ENCODE measurements at places on chromosomes 12 and 14.

DNA sequence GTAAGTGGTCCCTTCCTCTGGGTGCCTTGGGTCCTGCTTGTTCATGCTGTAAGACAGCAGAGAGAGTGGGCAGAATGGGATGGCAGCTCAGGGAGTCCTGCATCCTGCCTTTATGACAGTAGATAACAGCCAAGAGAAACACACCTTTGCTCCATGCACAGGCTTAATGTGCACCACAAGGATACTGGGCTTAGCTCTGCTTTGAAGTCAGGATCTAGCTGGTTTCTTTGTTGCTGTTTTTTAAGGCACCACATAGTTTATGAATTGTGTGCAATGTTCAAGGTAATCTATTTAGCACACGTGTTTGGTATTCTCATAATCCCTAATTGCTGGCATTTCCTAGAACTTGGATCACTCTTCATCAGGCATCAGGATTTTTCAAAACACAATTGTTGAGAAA, 239.5 kb upstream of the DCN start:
- no peak for DNase-seq

DNA sequence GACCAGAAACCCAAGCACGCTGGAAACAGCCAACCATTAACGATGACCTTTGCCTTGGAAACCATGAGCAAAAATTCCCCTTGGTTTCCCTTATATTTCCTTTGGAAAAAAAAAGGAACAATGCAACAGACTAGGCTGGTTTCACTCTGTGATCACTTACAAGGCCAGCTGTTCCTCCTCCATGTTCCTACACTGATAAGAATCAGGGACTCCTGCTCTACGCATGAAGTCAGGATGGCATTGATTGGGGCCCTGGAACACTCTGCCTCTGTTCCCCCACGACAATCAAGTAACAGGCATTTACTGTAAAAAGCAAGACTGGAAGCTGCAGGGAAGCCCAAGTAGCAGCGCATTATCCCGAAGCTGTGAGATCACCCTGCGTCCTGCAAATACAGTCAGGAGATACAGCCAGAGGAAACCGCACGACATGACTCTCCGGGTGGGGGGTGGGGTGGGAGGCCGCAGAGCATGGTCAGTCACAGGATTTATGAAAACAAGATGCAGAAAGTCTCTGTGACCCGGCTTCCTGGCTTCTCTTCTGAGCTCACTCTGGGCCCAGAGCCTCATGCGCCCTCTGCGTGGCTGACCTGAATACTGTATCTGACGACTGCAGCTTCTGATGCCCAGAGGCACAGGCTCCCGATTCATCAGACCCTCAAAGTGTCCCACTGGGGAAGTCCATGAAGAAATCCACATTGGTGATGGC, 31.1 kb downstream of the SSH1 start:
- no peak for DNase-seq

DNA sequence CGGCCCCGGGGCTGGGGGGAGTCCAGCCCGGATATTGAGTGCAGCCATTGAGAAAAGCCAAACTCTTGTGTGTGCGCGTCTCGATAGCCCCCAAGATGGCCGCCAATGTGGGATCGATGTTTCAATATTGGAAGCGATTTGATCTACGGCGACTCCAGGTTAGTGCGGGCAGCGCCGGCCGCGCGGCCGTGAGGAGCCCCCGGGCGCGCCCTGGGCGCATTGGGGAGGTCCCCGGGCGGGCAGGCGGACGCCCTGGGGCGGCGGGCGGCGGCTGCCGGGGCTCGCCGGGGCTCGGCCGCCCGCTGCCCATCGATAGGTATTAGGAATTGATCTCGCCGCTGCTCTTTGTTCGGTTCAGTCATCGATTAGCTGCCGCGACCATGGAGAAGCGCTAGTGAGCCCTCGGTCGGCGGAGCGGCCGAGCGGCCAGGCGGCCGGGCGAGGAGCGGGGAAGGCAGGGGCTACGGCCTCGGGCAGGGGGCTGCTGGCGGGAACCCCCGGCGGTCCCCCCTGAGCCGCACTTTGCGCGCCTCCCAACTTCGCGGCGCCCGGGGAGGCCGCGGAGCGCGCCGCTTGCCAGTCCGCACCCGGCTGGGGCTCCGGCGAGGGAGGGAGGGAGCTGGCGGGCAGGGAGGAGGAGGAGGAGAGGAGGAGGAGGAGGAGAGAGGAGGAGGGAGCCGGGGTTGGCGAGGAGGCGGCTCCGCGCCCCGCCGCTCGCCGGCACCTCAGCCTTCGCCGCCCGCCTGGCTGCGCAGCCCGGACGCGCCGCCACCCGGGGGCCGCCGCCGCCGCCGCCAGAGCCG, 113.9 kb upstream of the MYL2 start:
- no peak for DNase-seq

DNA sequence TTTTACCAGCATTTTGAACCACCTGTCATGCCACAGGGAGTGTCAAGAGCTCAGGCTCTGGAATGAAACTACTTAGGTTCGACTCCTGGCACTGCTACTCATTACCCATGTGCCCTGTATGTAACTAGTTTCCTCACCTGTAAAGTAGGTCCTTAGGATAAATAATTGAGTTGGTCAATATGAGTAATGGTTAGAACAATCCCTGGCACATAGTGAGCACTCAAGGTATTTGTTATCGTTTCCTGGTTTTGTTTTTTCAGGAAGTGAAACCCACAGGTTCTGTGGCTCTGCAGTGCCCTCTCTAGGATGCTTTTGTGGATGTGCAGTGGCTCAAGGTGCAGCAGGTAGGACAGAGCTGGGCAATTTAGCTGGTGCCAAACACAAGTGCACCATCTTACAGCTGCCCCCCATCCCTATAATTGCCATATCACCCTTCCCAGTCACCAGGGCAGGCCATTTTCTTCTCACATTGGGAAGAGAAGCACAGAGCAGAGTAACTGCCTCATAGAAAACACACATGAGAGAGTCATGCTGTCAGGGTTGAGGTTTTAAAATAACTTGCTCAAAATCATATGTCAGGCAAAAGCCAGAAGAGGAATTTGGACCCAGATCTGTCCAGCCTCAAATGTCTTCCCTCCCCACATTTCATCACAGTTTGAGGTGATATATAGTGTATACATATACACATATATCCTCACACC, 297.5 kb downstream of the RPAP3 start:
- DNase-seq, result peak; percentile 52

DNA sequence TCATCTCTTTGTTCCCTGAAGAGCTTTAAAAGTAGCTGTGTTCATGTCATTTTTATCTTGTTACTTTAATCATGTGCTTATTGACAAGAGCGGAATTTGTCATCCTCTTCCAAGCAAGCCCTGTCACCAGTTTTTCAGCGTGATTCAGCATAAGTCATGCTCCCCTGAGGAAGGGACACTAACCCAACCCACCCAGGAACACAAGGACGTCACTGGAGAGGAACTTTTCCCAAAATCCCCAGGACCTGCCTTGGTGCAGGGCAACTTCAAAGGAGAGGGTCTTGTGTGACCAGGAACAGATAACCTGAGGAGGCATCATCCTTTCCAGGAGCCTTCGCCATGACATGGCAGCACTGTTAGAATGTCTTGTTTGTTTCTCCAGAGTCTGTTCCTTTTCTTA, 107.1 kb upstream of the DIO3 start:
- no peak for DNase-seq

DNA sequence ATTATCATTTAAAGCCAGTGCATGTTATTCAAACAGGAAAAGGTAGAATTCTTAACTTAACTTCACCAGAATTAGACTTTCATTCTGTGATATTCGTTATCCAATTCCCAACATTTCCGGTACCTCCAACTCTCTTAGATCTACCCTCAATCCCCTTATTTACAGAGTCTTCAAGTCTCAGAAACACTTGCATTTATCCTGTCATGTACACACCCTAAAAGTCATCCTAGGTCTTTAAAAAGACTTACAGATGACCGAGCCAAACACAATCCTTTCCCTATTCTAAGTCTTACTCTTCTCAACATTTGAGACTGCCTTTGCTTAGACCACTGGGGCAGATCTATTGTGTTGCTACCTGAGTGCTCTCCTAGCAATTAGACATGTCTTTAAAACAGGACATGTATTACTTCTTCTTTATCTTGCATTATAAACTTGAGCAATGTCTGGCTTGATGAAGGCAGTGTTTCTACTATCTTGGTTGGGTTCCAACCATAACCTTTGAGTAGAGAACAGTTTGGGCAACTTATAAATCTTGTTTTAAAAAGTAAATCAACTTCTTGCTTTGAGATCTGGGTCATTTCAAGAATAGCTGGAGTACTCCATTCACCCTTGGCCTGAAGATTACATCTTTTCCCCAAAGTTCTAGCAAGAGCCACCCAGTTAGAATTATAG, 140.6 kb upstream of the PLEKHG7 start:
- no peak for DNase-seq

- peak; percentile 60 for DNase-seq
Measured at GRCh38 chr14:91867316-91867988, at the start of gene TC2N. TSS of gene TC2N (minus strand) at chr14:91867536. CDS start at chr14:91813769, 53,767 bp downstream.

GRCh38 chr12:103688376-103689063, 101.4 kb downstream of the STAB2 start:
- no peak for DNase-seq

DNA sequence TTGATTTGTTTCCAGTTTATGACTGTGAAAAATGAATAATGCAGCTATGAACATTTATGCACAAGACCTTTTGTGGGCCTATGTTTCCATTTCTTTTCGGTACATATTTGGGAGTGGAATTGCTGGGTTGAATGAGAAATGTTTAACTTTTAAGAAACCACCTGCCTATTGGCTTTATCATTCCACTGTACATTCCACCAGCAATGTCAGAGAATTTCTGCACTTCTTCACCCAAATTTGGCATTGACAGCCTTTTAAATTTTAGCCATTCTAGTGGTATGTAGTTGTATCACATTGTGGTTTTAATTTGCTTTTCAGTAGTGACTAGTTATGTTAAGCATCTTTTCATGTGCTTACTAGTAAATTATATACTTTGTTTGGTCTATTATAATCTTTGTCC, 317.0 kb upstream of the TMTC1 start:
- DNase-seq, result no peak

DNA sequence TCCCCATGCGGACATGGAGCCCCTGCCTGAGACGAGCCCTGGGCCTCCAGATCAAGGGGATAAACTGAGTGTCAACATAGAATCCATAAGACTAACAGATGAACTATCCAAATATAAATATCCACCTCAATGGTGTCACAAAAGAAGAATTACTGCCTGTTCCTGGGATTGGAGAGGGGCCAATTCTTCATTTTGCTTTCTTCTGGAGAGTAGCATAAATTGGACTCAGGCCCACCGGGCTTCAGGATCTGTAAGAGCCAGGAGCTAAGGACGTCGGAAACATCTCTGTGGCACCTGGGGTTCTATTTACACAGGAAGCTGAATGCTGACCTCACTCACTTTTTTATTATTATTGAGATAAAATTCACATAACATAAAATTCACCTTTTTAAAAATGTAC, 408.2 kb upstream of the CCDC196 start:
- DNase-seq, result no peak

DNA sequence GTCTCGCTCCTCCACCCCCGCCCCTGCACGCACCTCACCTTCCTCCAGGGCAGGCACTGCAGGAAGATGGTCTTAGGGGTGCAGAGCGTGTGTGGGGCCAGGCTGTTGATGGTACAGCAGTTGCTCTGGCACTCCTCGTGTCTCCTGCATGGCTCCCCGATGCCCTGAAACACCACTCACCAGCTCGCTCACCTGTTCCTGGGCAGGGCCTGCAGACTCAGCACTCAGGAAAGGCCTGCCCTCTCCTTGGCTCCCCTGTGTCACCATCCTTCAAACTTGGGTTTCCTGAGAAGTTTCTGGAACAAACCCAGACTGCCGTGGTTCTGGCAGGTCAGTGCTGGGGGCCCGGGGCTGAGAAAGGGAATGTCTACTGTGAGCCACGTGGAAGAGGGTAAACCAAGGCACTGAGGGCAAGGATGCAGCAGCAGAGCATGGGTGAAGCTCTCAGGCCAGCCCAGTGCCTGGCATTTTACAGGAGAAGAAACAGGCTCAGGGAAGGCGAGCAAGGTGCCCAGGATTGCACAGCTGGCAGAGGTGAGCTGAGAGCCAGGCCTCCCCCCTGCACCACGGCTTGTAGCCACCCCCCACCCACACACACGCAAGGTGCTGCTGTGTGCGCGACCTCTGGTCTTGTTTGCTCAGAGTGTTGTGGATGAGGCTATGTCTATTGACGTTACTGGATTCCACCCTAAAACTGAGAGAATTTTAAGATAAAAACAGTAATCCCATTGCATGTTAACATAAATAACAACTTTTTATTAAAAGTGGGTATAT, 5.5 kb downstream of the LRCOL1 start:
- no peak for DNase-seq
